ENCODE measurements at places on chromosomes 1 and 21.
A peak's percentile ranks its signal among the peaks of the same experiment; 100 is the strongest.

GRCh38 chr1:107434361-107434693 is 293.5 kb downstream of the NTNG1 start:
- H3K4me1 ChIP-seq: no peaks in the 10 kb centered on the region
- H3K36me3 ChIP-seq: no peaks in the 10 kb centered on the region
- no peak for DNase-seq
- H3K27me3 ChIP-seq: no peaks in the 10 kb centered on the region
- H3K4me3 ChIP-seq: no peak overlapping the region

- DNase-seq: no peak
- no peak overlapping the region for H3K27ac ChIP-seq
- H3K4me1 ChIP-seq: peaks cover 7% of the 10 kb centered on the region
- peak overlapping the region; percentile 6 for H3K4me3 ChIP-seq
Measured at GRCh38 chr1:21607549-21608529, 61.3 kb downstream of the RAP1GAP start.

GRCh38 chr1:232629250-232630046 is 485 bp downstream of the SIPA1L2 start:
- DNase-seq: peak; percentile 90
- H3K4me1 ChIP-seq: peaks cover 31% of the 10 kb centered on the region
- H3K36me3 ChIP-seq: no peaks in the 10 kb centered on the region
- peak overlapping the region; percentile 90 for H3K27ac ChIP-seq

DNA sequence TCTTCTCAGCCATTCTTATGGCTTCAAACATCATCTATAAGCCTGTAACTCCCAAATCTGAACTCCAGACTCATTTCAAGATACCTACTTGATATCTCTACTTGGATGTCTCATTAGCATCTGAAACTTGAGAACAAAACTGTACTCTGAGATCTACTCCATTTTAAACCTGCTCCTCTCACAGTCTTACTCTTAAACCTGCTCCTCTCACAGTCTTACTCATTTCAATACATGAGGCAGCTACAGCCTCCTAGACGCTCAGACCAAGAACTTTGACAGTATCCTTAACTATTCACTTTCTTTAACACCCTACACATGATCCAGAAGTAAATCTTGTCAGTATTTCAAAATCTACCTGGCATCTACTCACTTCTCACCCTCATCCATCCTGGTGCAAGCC is 54.3 kb downstream of the NBPF6 start:
- H3K27me3 ChIP-seq: no peaks in the 10 kb centered on the region
- no peak overlapping the region for H3K4me3 ChIP-seq
- H3K36me3 ChIP-seq: no peaks in the 10 kb centered on the region
- no peak overlapping the region for H3K27ac ChIP-seq
- DNase-seq: no peak
- H3K4me1 ChIP-seq: peaks cover 17% of the 10 kb centered on the region

DNA sequence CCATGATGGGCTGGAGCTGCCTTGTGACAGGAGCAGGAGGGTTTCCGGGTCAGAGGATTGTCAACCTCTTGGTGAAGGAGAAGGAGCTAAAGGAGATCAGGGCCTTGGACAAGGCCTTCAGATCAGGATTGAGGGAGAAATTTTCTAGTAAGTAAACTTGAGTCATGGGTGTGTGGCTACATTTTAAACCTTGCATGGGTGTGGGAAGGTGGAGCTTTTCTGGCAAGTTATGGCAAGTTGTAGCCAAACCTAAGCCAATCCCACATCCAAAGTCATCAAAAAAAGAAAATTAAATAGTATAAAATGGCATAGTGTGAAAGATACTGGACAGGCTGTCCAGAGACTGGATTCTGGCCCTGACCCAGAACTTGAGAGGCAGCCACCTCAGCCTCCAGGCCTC is 39.8 kb upstream of the HSD3B1 start:
- H3K4me3 ChIP-seq: no peak overlapping the region
- peaks cover 4% of the 10 kb centered on the region for H3K36me3 ChIP-seq
- no peaks in the 10 kb centered on the region for H3K4me1 ChIP-seq
- no peak for DNase-seq
- no peak overlapping the region for H3K27ac ChIP-seq
- peaks cover 44% of the 10 kb centered on the region for H3K27me3 ChIP-seq

DNA sequence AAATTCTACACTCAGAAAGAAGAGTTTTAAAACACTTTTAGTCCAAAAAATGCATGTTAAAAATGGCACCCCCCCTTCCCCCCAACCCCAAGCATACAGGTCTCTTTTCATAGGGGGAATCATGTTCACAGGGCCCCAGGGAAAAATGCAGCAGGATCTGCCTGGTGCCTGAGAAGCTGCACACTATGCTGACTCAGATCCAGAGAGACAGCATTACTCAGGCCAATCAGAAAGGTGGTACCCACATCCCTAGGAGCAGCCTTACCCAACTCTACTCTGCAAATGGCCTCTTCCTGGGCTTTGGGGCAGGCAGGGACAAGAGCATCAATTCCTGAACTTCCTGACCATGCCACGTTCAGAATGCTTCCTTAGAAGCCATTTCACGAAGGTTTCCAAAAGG is 119.0 kb downstream of the HIVEP3 start:
- no peak overlapping the region for H3K4me3 ChIP-seq
- H3K4me1 ChIP-seq: peaks cover 10% of the 10 kb centered on the region
- H3K36me3 ChIP-seq: no peaks in the 10 kb centered on the region
- no peaks in the 10 kb centered on the region for H3K27me3 ChIP-seq
- DNase-seq: no peak

DNA sequence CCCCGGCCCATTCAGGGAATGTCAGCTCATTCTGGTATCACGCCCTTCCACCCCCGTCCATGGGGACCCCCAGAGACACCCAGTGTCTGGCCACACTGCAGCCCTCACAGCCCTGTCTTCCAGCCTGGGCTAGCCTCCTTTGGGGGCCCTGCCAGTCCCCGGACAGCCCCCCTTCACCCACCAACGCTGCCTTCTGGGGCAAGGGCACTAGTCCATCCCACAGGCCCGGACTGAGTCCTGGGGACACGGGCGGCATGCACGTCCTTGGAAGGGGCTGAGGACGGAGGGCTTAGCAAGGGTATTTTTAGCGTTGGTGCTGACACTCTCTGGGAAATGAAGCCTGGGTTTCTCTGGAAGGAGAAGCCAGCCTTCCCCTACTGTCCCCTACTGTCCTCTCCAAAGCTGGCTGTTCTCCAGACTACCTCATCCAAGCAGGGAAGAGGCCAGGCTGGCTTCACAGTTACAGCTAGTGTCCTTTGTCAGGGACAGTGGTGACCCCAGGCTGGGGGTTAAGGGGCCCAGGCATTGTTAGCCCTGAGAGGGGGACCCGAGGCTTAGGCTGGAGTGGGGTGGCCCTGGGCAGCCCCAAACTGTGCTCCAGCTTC is 39.5 kb downstream of the COQ8A start:
- H3K4me1 ChIP-seq: peaks cover 5% of the 10 kb centered on the region
- H3K4me3 ChIP-seq: no peak overlapping the region
- H3K27me3 ChIP-seq: no peaks in the 10 kb centered on the region

- H3K4me3 ChIP-seq: no peak overlapping the region
- no peak for DNase-seq
- no peaks in the 10 kb centered on the region for H3K4me1 ChIP-seq
Measured at GRCh38 chr1:169156580-169156979, 50.1 kb downstream of the ATP1B1 start.

- no peaks in the 10 kb centered on the region for H3K27me3 ChIP-seq
- H3K36me3 ChIP-seq: peaks cover 18% of the 10 kb centered on the region
- DNase-seq: no peak
- H3K4me3 ChIP-seq: no peak overlapping the region
- peaks cover 17% of the 10 kb centered on the region for H3K4me1 ChIP-seq
Measured at GRCh38 chr1:153942766-153943549, 3.6 kb downstream of the DENND4B start.

GRCh38 chr1:62394646-62395045 is 42.2 kb upstream of the USP1 start:
- no peaks in the 10 kb centered on the region for H3K4me1 ChIP-seq
- DNase-seq: no peak
- peaks cover 2% of the 10 kb centered on the region for H3K27me3 ChIP-seq
- H3K4me3 ChIP-seq: no peak overlapping the region

GRCh38 chr1:86965012-86965826 is 50.8 kb downstream of the HS2ST1 start:
- peaks cover 12% of the 10 kb centered on the region for H3K4me1 ChIP-seq
- no peaks in the 10 kb centered on the region for H3K36me3 ChIP-seq
- DNase-seq: no peak

DNA sequence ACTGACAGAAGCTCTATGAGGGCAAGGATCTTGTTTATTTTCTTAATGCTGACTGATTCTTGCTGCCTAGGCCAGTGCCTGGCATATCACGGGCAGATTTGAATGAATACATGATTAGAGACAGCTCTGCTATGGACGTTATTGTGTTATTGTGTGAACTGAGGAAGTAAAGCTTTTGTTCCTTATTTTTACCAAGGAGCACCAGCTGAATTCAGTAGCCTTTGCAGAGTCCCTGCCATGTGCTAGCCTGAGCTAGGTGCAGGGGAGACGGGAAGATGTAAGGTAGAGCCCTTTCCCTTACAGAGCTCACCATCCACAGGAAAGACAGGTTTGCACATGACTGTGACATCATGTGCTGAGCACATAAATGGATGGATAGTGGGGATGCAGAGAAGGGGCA is 36.0 kb upstream of the SCMH1 start:
- no peak overlapping the region for H3K27ac ChIP-seq
- peaks cover 49% of the 10 kb centered on the region for H3K27me3 ChIP-seq
- H3K36me3 ChIP-seq: no peaks in the 10 kb centered on the region
- no peak overlapping the region for H3K4me3 ChIP-seq

GRCh38 chr1:94014635-94015488 is 105.6 kb upstream of the GCLM start:
- peaks cover 2% of the 10 kb centered on the region for H3K27me3 ChIP-seq
- DNase-seq: no peak
- no peak overlapping the region for H3K4me3 ChIP-seq
- H3K27ac ChIP-seq: no peak overlapping the region
- peaks cover 12% of the 10 kb centered on the region for H3K4me1 ChIP-seq

DNA sequence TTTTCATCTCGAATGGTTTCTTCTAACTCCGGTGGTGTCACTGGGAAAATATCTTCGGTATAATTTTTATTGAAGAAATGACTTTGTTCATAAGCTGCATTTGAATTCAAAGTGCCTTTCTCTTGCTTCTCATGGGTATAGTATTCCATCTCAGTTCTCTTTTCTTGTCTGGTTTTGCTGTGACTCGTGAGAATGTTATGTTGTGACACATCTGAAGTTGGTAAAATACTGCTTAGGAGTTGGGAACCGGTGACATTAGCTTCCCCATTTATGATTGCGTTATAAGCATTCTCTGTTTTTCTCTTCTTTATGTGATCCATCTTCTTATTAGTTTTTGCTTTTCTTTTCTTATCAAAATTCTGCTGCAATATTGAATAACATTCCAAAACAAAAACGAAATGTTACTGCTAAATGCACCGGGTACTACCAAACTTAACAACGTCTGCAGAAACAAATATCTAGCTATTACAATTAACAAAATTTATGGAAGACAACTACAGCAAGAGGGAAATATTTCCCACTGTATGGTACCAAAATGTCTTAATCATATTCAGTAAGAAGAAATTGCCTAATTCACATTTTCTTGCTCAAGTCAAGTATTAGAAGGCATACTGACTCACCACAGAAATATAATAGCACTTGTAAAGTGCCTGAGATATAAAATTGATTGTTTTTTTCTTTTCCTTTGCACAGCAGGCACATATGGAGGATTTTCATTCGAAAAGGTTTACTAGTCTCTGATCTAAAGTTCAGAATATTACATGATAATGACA is 15.5 kb downstream of the LRIF1 start:
- no peaks in the 10 kb centered on the region for H3K27me3 ChIP-seq
- DNase-seq: no peak
- peaks cover 25% of the 10 kb centered on the region for H3K36me3 ChIP-seq
- H3K4me3 ChIP-seq: no peak overlapping the region
- H3K4me1 ChIP-seq: no peaks in the 10 kb centered on the region

- peaks cover 6% of the 10 kb centered on the region for H3K27me3 ChIP-seq
- DNase-seq: no peak
- H3K4me1 ChIP-seq: no peaks in the 10 kb centered on the region
- H3K27ac ChIP-seq: no peak overlapping the region
Measured at GRCh38 chr1:207223162-207223561, 98.3 kb upstream of the CD55 start.

GRCh38 chr1:44714532-44714931 is 16.4 kb downstream of the RNU5D-1 start:
- H3K4me1 ChIP-seq: peaks cover 2% of the 10 kb centered on the region
- H3K4me3 ChIP-seq: no peak overlapping the region
- no peak overlapping the region for H3K27ac ChIP-seq
- no peak for DNase-seq

DNA sequence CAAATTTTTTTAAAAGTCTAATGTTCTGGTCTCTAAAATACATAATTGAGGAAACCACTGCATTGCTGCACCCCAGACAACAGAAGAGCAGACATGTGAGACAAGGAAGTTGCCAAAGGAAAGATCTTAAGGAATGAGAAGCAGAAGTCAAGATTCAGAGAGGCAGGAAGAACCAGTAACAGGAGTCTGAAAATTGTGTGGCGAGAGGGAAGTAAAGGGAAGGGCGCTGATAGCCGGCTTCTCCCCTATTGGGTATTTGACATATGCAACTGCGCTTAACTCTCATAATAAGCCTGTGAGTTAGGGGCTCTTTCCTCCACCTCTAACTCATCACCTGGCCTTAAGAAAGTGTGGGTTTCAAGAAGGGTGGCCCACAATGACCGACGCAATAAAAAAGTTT is 21.9 kb upstream of the KIF14 start:
- H3K27ac ChIP-seq: no peak overlapping the region
- no peaks in the 10 kb centered on the region for H3K27me3 ChIP-seq
- no peak for DNase-seq
- peaks cover 9% of the 10 kb centered on the region for H3K36me3 ChIP-seq
- no peak overlapping the region for H3K4me3 ChIP-seq

GRCh38 chr1:226574591-226575435 is 26.2 kb downstream of the STUM start:
- peaks cover 6% of the 10 kb centered on the region for H3K4me1 ChIP-seq
- H3K4me3 ChIP-seq: no peak overlapping the region
- H3K27ac ChIP-seq: no peak overlapping the region
- H3K36me3 ChIP-seq: no peaks in the 10 kb centered on the region
- no peak for DNase-seq
- peaks cover 7% of the 10 kb centered on the region for H3K27me3 ChIP-seq

GRCh38 chr1:51877434-51878307 is 856 bp downstream of the NRDC start:
- H3K27ac ChIP-seq: no peak overlapping the region
- H3K27me3 ChIP-seq: no peaks in the 10 kb centered on the region
- DNase-seq: no peak
- H3K36me3 ChIP-seq: no peaks in the 10 kb centered on the region
- H3K4me3 ChIP-seq: no peak overlapping the region
- H3K4me1 ChIP-seq: peaks cover 19% of the 10 kb centered on the region

- H3K27ac ChIP-seq: no peak overlapping the region
- no peaks in the 10 kb centered on the region for H3K27me3 ChIP-seq
- H3K4me1 ChIP-seq: no peaks in the 10 kb centered on the region
- no peak for DNase-seq
Measured at GRCh38 chr1:226302731-226303130, 6.2 kb downstream of the LIN9 start.
